Activated CD8-positive, alpha-beta memory T cell treated with anti-CD3 and anti-CD28 coated beads for 24 hours (primary cell): ENCODE measurements at places on chromosomes 1 and 21.

DNA sequence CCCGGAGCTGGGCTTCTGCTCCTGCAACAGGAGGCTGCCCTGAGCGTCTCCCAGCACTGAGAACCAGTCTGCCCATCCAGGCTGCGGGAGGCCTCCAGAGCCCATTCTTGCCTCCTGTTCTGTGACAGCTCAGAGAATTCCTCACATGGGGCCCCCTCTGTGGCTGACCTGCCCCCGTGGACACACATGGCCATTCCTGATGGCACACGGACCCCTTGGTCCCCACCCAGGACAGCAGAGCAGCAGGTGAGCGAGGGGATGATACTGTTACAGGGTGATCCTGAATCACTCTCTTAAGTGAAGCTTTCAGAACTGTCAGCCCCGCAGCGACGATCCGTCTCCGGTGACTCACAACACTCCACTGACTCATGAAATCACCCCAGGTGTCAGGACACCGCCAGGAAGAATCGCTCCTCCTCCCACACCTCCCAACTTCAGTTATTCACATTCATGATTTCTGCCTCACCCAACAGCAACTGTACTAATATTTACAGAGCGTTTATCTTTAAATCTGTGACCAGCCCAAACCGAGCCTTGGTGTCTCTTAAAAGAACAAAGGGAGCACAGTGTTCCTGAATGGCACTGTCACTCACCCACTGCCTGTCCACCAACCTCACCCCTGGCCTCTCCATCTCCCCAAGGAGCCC lies 22.5 kb downstream of the CHD5 start:
- no peak for DNase-seq

DNA sequence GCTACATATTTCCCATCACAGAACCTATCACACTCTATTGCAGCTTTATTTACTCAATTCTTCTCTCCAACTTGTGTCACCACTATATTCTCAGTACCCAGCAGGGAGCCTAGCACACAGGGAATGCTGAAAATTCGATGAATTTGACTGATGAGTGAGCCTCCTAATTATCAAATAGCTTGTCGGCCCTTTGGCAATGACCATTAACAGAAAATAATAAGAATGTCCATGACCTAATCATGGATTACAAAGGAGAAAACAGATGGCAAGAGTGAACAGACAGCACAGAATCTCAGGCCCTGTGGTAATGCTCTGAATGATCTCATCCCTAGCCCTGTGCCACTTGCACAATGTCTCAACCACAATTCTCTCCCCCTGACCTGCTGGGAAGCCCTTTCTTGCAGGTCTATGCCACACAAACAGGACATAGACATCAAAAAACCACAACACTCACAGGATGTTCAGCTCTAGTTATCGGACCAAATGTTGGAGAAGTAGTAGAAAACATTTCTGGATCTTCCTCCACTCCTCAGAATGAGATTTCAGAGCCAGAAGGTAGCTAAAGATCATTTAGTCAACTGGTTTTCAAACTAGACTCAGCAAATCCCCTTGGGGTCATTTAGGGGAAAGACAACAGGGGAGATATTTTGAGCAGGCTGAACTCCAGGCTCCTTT lies 68.4 kb downstream of the LUZP1 start:
- DNase-seq = no peak

DNA sequence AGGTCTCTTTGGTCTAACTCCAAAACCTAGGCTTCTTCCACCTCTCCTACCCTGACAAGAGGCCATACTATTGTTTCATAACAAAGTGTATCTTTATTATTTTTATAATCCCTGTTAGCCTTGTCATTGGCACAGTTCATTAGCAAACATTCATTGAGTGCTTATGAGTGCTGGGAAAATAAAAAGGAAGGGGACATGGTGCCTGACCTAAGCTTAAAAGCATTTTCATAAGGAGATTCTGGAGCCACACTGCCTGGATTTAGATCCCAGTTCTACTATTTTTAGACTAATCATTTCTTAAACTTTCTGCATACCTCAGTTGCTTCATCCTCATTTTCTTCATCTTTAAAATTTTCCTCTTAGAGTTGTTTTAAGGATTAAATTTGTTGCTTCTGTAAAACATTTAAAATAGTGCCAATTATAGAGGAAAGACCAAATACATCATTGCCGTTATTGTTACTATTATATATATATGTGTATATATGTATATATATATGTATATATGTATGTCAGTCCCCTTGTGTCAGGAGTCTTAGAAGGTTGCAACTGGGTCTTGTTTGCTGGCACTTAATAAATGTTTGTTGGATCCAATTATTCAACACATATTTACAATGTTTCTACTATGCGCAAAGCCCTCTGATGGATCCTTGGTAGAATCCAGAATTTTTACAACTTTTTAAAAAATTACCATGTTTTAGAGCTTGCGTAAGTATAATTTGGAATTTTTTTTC lies 250.9 kb upstream of the SGIP1 start:
- DNase-seq = no peak

GRCh38 chr1:156537027-156537426 lies 35.3 kb downstream of the IQGAP3 start:
- no peak for DNase-seq

- DNase-seq = no peak
These were observed 1646.5 kb downstream of the MRPL39 start for GRCh38 chr21:23960769-23961168.

GRCh38 chr1:40712997-40713396 lies 21.5 kb downstream of the NFYC start:
- no peak for DNase-seq

GRCh38 chr1:221991221-221991620 lies 249.3 kb upstream of the DUSP10 start:
- no peak for DNase-seq

- no peak for DNase-seq
These were observed 42.4 kb downstream of the PDC start for GRCh38 chr1:186418503-186418902.

GRCh38 chr1:228154021-228154669 lies 4.4 kb downstream of the GJC2 start:
- DNase-seq = no peak

GRCh38 chr1:9916452-9916851 lies 6.4 kb upstream of the CTNNBIP1 start:
- no peak for DNase-seq

DNA sequence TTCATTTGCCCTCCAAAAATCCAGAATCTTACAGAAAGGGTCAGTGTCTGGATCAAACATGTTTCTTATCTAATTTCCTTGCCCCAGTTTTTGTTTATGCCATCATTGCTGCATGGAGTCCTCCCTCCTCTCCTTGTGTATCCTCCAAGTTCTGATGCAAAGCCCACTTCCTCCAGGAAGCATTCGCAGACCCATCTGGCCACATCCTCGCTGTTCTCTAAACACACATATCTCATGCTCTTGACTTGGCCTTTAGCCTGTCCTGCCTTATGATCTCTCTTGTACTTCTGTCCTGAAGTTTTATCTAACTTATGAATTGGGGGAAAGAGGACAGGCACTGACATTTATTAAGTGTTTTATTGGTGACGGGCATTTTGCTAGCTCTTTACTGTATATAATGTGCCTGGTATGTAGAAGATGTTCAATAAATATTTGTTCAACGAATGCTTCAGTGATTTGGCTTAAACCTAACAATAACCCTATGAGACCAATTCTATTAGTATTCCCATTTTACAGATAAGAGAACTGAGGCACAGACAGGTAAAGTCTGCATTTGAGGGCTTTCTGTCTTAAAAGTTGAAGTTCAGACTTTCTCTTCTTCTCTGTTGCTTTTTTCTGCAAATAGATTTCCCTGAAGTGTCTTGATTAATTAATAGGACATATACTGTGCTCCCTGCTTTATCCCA lies 19.2 kb upstream of the ID3 start:
- DNase-seq = no peak

GRCh38 chr1:209723265-209723664 lies 18.6 kb downstream of the HSD11B1 start:
- no peak for DNase-seq

DNA sequence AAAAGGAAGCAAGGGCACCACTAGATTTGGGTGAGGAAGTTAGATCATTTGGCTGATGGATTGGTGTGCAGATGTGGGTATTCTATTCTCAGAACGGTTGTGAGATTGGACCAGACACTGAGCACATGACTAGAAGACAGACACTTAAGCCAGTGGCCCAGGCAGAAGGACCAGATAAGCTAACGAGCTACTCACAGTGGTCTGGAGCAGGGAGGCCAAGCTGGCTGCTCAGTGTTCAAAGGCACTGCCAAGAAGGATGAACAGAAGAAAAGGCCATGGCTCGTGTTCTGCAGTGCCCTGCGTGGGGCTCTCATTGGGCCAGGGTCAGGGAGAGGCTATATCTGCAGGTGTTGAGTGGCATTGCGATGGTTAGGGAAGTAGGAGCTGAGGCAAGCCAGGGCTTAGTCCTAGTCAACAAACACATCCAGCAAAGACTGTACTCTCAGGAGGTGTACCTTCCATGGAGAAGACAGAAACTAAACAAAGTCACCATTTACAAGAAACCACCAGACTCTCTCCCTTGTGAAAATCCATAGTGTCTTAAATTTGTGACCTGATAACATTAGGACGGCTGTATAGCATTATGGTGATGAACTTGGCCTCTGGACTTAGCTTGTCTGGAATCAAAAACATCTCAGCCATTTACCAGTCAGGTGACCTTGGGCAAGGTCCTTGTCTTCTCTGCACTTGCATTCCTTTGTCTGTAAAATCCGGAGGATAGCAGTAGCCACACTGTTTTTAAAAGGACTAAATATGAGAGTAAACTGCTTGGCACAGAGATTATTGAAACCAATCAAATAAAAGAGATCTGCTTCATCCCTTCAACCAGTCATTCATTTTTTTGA lies 274.5 kb downstream of the SIPA1L2 start:
- DNase-seq = no peak

DNA sequence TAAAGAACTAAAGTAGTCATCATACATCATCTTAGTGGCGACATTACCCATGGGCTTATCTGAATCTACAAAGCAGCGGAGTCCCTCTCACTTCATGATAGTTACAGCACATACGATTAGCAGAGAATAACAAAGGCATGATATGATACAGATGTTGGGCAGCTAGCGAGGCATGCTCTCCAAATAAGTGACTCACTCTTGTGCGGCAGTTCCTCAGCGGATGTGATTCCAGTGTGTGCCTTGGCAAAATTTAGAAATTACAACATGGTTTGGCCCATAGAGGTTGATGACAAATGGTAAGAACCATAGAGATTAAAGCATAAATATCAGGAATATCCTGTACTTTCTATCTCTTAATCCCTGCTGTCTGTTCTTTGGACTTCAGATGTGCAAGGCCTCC lies 48.1 kb upstream of the PAXBP1 start:
- DNase-seq = no peak

DNA sequence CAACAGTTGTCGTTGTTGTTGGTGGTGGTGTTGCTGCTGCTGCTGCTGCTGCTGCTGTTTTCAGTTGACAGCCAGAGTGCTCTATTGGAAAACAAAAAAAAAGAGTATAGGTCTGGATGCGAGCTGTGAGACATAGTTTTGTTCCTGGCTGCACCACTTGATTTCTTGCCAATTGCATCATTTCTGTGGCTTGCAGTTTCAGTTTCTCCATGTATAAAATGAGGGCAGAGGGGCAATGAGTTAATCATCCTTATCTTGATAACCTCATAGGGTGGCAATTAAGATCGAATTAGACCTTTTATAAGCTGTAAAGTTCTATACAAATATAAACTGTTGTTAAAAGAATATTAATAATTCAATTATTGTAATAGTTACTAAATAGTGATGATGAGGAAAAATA lies 156.7 kb downstream of the DMRTA2 start:
- DNase-seq = no peak

- no peak for DNase-seq
These were observed 28.7 kb downstream of the CDK18 start for GRCh38 chr1:205532996-205533735.

- no peak for DNase-seq
These were observed 125.7 kb downstream of the IGSF21 start for GRCh38 chr1:18233176-18233864.

DNA sequence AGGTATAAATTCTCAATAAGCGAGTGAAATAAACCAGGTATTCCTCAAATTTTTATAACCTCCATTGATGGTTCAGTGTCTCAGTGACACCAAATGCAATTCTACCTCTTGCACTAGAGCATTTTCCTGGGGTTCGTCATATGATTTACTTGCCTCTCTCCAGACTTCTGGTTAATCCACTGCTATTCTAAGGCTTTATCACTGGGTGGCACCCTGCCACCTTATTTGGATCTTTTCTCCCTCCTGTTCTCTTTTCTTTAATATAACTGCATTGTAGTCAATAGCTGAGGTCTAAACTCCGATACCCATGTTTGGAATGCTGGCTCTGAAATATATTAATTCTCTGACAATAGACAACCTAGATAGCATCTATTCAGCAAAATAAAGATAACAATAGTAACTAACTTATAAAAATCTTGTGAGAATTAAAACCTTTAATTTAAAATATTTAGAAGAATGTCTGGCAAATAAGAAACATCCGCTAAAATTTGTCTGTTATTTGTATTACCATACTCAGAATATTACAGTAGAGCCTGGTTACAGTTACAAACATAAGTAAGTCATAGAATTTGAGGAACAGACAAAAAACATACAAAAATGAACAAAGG lies 436.4 kb downstream of the PLA2G4A start:
- DNase-seq = no peak

GRCh38 chr1:91763252-91763651 lies 122.7 kb downstream of the TGFBR3 start:
- no peak for DNase-seq

- no peak for DNase-seq
These were observed 130.0 kb upstream of the TNR start for GRCh38 chr1:175873290-175873935.
